ENCODE measurements at places on chromosomes 5 and 9.

DNA sequence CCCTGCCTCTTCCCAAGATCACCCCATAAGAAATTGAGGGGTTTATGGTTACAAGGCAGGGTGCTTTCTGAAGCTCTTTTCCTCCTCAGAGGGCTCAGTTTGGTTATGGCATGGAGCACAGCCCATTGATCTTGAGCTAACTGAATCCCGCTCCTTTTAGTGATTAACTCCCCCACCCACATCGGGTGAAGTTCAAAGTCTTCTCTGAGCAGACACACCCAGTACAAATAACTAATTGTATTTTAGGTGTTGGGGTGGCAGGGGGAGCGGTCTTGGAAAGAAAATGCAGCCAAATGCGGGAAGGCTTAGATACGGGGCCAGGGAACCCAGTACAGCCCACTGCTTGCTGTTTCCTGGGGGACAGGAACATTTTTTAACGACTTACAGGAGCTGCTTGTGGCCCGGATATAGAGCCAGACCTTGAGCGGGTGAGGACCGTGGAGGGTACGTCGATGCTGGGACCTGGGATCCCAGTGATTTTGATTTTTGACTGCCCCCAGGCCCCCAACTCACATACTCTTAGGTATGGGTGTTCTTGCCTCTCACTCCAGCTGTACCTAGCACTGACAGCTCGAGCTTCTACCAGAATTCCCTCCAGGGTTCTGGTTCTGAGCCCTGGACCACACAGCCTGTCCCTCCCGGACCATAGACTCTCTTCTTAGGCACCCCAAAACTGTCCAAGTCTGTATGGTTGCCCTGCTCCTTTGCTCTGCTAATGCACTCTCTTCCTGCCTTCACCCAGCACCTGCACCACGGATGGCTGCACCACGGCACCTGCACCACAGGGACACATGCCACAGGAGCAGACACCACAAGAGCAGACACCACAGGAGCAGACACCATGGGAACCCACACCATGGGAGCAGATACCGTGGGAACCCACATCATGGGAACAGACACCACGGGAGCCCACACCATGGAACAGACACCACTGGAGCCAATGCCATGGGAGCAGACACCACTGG is 18.3 kb upstream of the RXRA start:
- DNase-seq: no peak

GRCh38 chr9:6631207-6631512 is 14.4 kb downstream of the GLDC start:
- DNase-seq: no peak

GRCh38 chr5:35103637-35104299 is 56.0 kb upstream of the AGXT2 start:
- no peak for DNase-seq

DNA sequence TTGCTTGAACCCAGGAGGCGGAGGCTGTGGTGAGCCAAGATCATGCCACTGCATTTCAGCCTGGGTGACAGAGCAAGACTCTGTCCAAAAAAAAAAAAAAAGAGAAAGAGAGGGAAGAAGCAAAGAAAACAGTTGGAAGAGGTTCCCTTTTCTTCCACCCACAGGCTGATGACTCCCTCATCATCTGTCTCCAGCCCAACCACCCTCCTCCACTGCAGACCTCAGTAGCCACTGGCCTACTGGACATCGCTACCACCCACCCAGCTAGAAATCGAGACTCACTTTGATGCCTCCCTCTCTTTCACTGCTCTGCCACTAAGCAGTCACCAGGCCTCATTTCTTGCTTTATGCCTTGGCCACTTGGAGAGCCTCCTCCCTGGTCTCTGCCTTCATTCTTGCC is 71.2 kb downstream of the NIPSNAP3B start:
- no peak for DNase-seq

GRCh38 chr9:114606597-114607207 is 4.4 kb upstream of the TMEM268 start:
- DNase-seq: no peak

GRCh38 chr9:120876842-120877240 is at the start of gene PHF19:
PHF19 (minus strand) TSS chr9:120877188; CDS start chr9:120874741, 2,447 bp downstream.
- DNase-seq: no peak

DNA sequence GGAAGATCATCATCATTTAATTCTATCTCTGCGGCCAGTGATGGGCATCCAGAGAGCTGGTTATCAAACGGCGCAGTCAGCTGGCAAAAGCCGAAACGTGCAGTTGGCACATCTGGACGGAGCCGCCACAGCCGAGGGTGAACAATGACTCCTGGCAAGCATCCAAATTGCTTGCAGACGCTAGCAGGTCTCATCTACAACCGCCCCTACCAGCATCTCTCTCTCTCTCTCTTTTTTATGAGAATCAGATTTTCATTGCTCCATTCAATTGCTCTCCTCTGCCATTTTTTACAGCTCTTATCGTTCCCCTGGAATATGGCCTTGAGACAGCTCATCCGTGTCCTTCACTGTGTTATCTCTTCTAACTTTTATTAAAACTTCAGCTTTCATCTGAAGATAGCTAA is 165.2 kb downstream of the MAPKAP1 start:
- DNase-seq: peak; percentile 37

- DNase-seq: no peak
Measured at GRCh38 chr9:7509576-7510145, 289.9 kb downstream of the DMAC1 start.

- DNase-seq: no peak
Measured at GRCh38 chr5:81819556-81820317, 68.8 kb upstream of the SSBP2 start.

GRCh38 chr5:169339869-169340268 is 38.9 kb upstream of the SLIT3 start:
- DNase-seq: no peak

- DNase-seq: peak; percentile 17
Measured at GRCh38 chr5:180670586-180671359, 21.4 kb upstream of the FLT4 start.

- DNase-seq: peak; percentile 65
Measured at GRCh38 chr5:91381774-91382359, 1.2 kb downstream of the ARRDC3 start.

- no peak for DNase-seq
Measured at GRCh38 chr9:12276505-12276904, 416.7 kb upstream of the TYRP1 start.

GRCh38 chr9:136764301-136764891 is at the start of gene LCN15:
LCN15 (minus strand) TSS chr9:136764518; CDS start chr9:136764488, 30 bp downstream.
- DNase-seq: no peak

- no peak for DNase-seq
Measured at GRCh38 chr9:9552665-9553064, 1060.1 kb downstream of the PTPRD start.

DNA sequence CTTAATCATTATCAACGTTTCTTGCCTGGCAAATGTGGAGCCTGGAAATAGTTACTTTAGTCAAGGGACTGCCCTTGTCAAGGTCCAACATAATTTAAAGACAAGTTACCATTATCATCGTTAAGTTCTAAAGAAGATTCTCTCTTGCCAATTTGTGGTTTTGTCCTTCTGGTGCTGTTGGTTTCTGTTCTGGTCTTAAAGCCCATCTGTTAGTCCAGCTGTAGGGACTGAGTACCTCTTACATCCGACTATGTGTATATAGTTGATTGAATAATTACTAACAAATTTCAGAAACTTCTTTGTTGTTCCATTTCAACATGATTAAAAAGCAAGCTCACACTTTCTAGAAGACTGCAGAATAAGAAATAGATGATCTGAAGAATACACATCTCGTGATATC is 1854.9 kb downstream of the MAT2B start:
- no peak for DNase-seq

DNA sequence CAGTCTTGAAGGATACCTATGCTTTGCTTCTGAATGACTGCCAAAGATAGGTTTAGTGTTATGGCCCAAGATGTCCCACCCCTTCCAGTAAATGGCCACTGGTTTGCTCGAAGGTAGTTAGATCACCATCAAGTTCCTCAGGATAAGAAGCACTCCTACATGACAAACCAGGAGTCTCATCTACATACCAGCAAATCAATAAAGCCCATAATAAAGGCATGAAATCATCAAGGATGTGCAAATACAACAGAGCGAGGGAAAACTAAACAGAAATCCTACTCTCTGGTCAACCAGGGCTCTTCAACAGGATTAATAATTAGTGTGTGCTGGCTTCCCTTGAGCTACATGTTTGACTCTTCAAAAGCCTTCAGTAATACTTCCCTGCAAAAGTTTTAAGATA is 141.0 kb downstream of the LHFPL2 start:
- no peak for DNase-seq

DNA sequence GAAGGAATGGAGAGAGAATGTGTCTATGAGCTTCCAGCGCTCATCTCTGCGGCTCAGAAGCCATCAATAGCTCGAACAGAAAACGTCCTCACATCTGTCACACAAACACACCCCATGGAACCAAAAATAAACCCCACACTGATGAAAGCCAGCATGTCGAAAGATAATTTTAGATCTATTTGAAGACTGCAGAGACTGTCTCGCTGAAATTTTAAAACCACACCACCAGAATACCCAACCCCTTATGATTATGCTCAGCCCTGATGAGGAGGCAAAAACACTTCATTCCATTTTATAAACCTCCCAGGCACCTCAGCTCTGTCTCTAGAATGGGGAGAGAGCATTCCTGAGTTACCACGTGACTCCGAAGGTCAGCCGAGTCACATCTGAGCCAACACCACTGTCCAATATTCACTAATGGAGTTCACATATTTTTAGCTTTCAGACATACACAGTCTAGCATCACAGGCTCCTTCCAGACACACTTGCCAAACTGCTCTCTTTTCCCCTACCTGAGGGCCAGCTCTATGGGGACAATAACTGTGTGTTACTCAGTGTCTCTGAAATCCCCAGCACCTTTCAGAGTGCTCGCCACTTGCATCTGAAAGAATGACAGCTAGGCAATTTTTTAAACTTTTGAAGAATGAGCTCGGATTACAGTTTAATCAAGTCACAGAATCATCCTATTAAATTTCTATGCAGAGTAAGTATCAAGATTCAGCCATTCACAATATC is 63.2 kb downstream of the SERINC5 start:
- no peak for DNase-seq

- no peak for DNase-seq
Measured at GRCh38 chr5:7671381-7671993, 179.4 kb downstream of the CFAP90 start.

DNA sequence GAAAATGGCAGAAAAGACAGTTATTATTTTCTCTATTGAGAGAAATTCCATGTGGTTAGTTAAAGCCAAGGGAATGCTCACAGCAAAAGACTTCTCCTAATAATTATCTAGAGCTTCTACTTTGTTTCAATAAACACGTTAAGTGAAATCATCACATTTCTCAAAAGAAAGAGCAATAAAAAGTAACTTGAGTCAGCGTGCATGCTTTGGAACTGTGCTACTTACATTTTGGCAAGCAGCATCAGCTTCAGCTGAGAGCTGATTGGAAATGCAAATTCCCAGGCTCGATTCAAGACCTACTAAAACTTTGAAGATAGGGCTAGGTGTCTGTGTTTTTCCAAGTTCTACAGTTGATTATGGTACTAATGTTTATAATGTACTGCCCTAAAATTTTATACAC is 132.1 kb downstream of the CDH18 start:
- no peak for DNase-seq

DNA sequence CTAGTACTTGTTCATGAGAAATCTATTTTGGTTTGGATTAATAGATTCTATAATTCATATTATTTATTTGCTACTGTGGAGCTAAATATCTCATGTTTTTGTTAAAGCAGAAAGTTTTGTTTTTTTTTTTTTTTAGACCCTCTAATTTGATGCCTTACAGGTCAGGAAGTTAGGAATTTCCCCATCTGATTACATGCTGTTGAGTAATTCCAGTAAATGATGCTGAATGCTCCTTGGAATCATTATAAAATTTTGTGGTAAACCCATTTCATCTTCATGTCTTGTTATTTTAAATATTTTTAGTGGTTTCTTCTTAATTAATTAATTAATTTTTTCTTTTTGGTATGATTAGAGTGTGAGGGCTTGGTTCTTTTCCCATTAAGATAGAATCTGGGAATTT is 35.6 kb downstream of the NNT start:
- DNase-seq: no peak

DNA sequence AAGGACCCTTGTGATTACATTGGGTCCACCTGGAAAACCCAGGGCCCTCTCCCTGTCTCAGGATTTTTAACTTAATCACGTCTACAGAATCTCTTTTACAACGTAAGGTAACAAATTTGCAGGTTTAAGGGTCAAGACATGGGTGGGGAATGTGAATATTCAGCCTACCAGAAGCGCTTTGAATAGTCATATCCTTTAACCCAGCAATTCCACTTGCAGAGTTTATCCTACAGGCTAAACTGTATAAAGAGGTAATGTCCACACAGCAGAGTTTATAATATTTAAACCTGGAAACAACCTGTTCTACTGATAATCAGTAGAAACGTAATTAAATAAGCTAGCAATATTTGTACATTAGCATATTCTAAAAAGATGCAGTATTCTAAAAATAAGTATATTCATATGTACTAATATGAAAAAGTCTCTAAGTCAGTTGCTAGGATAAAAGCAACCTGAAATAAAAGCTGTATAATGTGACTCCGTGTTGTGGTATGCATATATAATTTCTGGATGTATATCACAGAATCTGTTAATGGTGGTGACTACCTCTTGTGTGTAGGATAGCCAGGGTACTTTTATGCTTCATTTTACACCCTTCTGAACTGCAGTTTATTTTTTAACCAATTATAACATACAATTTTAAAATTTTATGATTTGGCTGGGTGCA is 14.1 kb upstream of the NIPAL4 start:
- no peak for DNase-seq

DNA sequence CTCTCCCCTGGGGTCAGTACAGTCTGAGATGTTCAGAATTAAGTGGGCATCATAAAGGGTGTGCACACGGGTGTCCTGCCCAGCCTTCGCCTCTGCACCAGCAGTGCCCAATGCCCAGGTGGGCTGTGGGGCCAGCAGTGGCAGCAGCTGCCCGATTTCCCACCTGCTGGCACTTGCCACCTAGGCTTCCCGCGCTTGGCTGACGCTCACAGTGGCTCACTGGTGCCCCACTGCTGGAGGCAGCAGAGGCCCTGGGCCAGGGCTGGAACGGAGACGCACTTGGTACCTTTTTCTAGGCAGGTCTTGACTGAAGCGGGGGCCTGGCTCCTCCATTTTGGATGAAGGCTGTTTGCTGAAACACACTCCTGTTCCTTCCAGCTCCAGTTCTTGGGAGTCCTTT is 17.0 kb downstream of the MRNIP start:
- no peak for DNase-seq

DNA sequence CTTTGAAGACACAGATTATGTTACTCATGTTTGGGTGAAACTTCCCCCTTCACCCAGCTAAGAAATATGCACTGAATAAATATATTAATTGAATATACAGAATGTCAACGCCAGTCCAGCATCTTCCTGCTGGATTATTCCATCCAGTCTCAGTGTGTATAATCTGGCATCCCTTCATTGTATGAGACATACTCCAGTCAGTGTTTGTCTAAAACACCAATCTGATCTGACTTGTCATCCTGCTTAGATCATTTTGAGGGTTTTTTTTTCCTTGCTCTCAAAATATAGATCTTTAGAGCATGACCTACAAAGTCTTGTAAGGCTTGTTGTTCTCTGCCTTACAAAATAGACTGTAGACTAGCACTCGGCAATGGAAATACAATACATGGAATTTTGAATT is 195.1 kb downstream of the SMARCA2 start:
- no peak for DNase-seq

GRCh38 chr9:90970608-90971007 is 169.0 kb downstream of the SYK start:
- DNase-seq: no peak

Data from nucleus accumbens (tissue), 56 donors.